Kidney capillary endothelial cell (primary cell): ENCODE measurements at places on chromosomes 16 and 17.

GRCh38 chr17:64439956-64440355 is 9.0 kb upstream of the MILR1 start:
- no peak for DNase-seq

DNA sequence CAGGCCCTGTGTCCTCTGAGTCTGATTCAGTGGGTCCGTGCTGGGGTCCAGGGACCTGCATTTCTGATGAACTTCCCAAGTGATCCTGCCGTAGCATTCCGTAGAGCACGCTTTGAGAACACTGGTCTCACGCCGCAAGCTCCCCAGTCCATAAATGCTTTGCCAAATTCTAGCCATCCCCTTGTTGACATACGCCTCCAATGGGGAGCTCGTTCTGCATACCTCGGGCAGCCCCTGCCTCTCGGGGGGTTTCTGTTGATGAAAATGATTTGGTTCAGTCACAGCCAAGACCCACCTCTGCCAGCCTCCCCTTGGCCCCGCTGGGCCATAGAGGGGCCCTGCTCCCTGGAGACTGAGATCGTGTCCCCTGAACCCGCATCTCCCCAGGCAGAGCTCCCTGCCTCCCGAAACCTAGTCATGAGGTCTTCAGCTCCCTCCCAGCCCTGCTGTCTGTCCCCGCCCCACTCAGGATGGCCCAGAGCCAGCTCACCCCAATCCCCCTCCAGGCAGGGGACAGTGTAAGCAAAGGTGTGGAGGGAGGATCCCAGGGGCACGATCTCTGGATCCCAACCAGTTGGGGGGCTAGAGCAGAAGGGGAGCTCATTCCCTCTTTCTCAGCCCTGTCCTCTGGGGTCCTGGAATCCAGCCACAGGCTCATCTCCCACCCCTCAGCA is 16.2 kb upstream of the SPNS2 start:
- no peak for DNase-seq

DNA sequence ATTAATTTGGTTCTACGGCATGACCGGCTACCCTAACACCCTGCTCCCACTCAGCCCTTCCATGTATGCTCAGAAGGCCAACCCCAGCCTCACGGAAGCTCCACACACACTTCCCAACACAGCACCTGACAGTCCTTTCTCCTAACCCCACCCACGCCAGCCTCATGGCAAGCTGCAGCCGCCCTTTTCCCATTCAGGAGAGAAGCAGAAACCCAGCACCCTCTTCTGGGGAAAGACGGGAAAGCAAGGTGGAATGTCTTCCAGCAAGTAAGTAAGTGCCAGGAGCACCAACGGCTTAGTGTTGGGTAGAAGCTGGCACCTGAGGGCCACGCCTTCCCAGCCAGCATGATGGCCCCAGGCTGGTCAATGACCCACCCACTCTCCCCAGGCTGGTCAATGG is 32.1 kb downstream of the ABR start:
- peak; percentile 33 for DNase-seq

DNA sequence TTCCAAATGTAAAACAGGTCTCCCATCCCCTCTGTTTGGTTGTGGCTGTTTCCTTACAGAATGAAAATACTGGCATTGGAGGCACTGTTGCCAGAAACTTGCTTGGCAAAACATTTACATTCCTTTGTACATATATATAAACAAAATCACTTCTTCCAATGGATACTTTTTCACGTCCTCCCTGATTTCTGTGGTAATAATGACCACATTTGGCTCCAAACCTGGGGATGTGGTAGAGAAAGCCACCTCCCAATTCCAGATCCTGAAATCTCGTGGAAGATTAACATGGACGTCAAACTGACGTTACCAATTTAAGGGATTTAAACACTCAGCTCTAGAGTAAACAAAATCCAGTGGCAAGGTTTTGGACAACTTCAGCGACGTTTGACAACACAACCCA is 370.8 kb upstream of the ZFHX3 start:
- DNase-seq, result no peak

- no peak for DNase-seq
These were observed 3.1 kb upstream of the MED11 start for GRCh38 chr17:4728124-4728523.

DNA sequence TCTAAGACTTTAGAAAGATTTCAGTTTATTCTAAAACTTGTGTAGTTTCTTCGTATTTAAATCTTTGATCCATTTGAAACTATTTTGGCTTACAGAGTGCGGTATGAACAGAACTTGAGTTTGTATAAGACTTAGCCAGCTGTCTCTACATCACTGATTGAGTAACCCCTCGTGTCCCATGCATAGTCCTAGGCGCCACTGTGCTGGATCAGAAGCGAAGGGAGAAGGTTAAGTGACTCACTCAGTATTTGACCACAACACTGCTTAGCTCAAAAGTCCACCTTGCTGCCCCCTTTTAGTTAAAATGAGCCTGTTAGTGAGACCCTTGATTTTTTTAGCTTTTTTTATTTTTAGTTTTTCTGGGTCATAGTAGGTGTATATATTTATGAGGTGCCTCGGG is 28.4 kb downstream of the CD300LB start:
- no peak for DNase-seq

DNA sequence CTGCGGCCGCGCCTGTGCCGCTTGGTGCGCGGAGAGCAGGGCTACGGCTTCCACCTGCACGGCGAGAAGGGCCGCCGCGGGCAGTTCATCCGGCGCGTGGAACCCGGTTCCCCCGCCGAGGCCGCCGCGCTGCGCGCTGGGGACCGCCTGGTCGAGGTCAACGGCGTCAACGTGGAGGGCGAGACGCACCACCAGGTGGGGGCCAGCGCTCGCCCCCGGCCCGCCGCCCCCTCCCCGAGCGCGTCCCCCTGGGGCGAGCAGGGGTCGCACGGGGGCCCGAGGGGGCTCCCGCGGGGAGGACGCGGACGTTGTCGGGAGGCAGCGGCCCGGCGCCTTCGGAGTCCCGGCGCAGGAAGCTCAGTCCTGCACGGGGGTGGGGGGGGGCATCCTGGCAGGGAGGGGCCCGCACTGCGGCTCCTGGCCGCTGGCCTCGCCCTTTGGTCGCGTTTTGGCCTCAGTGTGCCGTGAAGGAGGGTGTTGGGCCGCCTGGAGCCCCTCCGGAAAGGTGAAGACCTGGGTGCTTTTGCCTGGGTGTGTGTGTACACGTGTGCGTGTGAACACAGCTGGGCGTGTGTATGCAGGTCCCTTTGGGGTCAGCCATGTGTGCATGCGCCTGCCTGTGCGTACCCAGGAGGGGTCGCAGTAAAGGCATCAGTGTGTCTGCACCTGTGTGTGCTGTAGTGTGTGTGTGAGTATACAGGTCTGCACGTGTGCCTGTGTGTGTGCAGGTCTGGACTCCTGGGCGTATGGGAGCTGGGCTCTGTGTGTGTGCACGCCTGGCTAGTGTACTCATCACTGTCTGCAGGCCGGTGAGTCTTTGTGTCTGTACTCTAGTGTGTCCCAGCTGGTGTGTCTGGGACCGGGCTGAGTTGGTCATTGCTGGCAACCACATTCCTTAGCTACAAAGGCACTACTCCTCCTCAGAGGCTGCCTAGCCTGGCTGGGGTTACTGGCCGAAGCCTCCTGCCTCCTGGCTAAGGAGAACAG is 615 bp downstream of the NHERF2 start:
- no peak for DNase-seq
